ENCODE measurements at places on chromosomes 3 and 15.

DNA sequence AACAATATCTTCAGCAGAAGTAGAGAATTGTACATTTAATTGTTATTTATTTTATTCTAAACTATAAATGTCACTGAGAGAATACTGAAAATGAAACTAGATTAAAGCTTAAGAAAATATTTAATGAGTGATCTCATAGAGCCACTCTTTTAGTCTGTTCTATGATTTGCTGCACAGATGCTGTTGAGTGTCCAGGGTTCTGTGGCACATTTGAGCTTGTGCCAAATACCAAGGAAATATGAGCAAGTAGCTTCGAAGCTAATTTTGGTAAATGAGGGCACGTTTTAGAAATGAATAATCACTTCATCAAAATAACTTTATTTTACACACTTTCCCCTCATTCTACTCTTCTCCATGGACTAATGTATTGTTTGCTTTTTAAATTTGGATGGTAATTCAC lies 53.6 kb upstream of the THRB start:
- DNase-seq: no peak
- peaks cover 2% of the 10 kb centered on the region for H3K27me3 ChIP-seq
- no peak overlapping the region for H3K27ac ChIP-seq
- H3K4me1 ChIP-seq: peaks cover 2% of the 10 kb centered on the region

- H3K36me3 ChIP-seq: peaks cover 30% of the 10 kb centered on the region
- peaks cover 16% of the 10 kb centered on the region for H3K4me1 ChIP-seq
- H3K27ac ChIP-seq: no peak overlapping the region
- no peak for DNase-seq
- H3K4me3 ChIP-seq: no peak overlapping the region
Observed at GRCh38 chr3:25495726-25496253, 67.7 kb downstream of the RARB start.

DNA sequence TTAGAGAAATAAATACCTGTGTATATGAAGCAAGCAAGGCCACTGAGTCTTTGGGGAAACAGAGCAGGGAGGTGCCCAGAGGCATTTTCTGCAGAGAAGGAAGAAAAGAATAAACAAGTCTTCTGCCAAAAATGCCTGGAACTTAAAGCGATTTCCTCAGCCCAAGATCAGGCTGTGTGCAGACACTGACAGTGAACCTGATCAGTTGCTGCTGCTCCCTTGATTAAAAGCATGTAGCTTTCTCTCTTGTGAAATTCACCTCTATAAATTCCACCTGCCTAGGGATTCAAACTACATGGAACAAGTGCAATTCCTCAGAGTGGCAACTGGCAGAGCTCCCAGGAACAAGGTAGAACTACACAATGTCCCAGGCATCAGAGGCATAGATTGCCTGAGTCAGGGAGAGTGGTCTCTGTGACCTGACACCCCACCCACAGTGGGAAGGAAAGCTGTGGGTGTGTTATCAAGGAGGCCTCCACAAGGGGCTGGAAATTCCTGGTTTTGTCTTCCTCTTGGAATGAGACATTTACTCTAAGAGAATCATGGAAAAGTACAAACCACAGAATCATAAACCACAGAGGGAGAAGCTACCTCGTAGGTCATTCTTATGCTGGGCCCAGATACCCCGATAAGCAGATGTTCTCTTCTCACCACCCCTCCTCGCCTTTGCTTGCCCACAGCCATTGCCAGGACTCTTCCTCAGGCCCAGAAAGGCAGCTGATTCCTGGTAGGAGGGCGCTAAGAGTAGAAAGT lies 1.8 kb upstream of the ZBTB38 start:
- peaks cover 4% of the 10 kb centered on the region for H3K36me3 ChIP-seq
- peak overlapping the region; percentile 83 for H3K27ac ChIP-seq
- peaks cover 27% of the 10 kb centered on the region for H3K4me1 ChIP-seq
- DNase-seq: no peak
- H3K4me3 ChIP-seq: no peak overlapping the region

DNA sequence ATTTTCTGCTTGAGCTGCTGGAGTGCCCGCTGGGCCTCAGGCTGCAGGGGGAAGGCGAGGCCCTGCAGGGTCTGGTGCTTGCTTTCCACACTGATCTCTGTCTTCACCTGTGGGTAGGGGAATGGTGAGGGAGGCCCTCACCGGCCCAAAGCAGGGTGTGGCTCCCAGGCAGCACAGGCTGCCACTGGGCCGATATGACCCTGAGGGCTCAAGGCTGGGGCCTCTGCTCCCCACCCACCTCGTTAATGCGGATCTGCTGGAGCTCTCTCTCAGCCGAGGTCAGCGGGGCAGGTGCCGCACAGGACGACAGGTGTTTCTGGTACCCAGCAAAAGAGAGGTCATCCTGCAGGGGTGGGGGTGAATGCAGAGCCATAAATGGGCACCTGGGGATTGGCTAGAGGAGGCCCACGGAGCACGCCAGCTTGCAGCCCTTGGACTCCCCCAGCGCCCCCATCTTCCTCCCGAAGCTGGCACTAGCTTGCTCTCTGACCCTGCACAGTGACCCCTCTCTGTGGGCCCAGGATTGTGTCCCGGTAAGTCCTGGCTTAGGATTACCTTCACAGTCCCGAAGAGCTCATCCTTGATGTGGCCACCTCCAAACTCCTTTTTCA lies 5.5 kb upstream of the TLR9 start:
- DNase-seq: no peak
- peaks cover 2% of the 10 kb centered on the region for H3K36me3 ChIP-seq
- H3K4me1 ChIP-seq: no peaks in the 10 kb centered on the region

GRCh38 chr3:131795390-131796090 lies 239.3 kb downstream of the CPNE4 start:
- peaks cover 3% of the 10 kb centered on the region for H3K27me3 ChIP-seq
- no peak overlapping the region for H3K4me3 ChIP-seq
- H3K27ac ChIP-seq: peak overlapping the region; percentile 14
- H3K36me3 ChIP-seq: no peaks in the 10 kb centered on the region
- DNase-seq: no peak

DNA sequence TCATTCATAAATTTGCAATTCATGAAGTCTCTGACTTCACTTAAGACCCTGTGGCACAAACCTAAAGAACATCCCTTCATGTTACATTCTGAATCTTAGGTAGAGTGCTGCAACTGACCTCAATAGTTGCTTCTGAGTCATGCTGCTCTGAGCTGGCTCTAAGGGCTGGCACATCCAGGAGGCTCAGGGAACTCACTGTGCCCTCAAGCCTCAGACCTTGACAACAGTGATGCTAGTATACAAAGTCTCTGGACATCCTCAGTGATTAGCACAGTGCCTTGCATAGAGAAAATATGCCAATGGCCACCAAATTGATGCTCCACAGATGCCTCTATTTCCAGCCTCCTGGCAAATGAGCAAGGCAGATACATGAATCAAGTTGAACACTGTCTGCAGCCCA lies 740.9 kb upstream of the LMCD1 start:
- no peaks in the 10 kb centered on the region for H3K27me3 ChIP-seq
- no peak for DNase-seq
- H3K4me3 ChIP-seq: no peak overlapping the region
- H3K4me1 ChIP-seq: no peaks in the 10 kb centered on the region
- no peaks in the 10 kb centered on the region for H3K36me3 ChIP-seq
- no peak overlapping the region for H3K27ac ChIP-seq

DNA sequence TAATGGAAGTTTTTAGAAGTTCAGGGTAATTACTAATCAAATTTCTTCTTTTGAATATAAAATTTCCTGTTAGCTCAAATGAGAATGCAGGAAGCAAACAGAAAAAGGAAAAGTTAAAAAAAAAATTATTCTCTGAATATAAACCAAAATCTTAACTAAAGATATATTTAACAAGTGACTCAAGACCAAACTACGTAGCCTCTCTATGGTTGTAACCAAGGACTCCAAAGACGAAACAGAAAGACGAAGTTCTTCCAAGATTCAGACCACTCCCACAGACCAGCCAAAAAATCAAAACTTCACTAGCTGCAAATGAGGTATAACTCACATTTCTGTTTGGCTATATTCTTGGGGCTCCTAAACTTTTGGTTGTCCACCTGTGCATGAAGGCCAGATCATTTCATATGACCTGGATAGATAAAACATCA lies 846.5 kb upstream of the ALCAM start:
- peaks cover 11% of the 10 kb centered on the region for H3K4me1 ChIP-seq
- H3K36me3 ChIP-seq: no peaks in the 10 kb centered on the region
- H3K27ac ChIP-seq: no peak overlapping the region
- DNase-seq: no peak
- H3K27me3 ChIP-seq: peaks cover 3% of the 10 kb centered on the region

GRCh38 chr15:97976766-97977503 lies 16.4 kb downstream of the ARRDC4 start:
- peaks cover 6% of the 10 kb centered on the region for H3K27me3 ChIP-seq
- no peak overlapping the region for H3K4me3 ChIP-seq
- H3K36me3 ChIP-seq: peaks cover 5% of the 10 kb centered on the region
- peaks cover 8% of the 10 kb centered on the region for H3K4me1 ChIP-seq
- no peak for DNase-seq

DNA sequence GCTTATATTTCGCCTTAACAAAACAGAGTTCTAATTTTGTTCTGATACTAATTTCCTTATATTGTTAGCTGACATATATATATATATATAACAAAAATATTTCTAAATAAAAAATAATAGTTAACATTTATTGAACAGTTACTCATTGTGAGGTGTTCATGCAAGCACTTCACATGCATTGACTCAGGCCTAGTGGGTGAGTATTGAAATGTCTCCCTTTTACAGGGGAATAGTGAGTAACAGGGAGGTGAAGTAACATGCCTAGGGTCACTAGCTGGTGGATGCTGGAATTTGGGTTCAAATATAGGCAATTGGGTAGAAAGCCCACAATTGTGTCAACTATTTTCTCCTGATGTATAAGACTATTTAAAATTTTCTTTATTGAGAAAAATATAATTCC lies 102.6 kb upstream of the ZPLD1 start:
- H3K36me3 ChIP-seq: no peaks in the 10 kb centered on the region
- H3K27ac ChIP-seq: no peak overlapping the region
- no peak for DNase-seq
- H3K27me3 ChIP-seq: no peaks in the 10 kb centered on the region

- DNase-seq: no peak
- H3K27me3 ChIP-seq: peaks cover 80% of the 10 kb centered on the region
- no peak overlapping the region for H3K27ac ChIP-seq
- no peak overlapping the region for H3K4me3 ChIP-seq
Observed at GRCh38 chr15:70439304-70439877, 324.0 kb downstream of the UACA start.

GRCh38 chr15:23072633-23073032 lies 33.3 kb upstream of the TUBGCP5 start:
- H3K4me3 ChIP-seq: no peak overlapping the region
- no peaks in the 10 kb centered on the region for H3K4me1 ChIP-seq
- no peaks in the 10 kb centered on the region for H3K36me3 ChIP-seq
- no peak overlapping the region for H3K27ac ChIP-seq

GRCh38 chr3:138450704-138451424 lies 16.4 kb downstream of the ESYT3 start:
- H3K4me3 ChIP-seq: no peak overlapping the region
- DNase-seq: no peak
- no peaks in the 10 kb centered on the region for H3K4me1 ChIP-seq
- H3K36me3 ChIP-seq: no peaks in the 10 kb centered on the region

DNA sequence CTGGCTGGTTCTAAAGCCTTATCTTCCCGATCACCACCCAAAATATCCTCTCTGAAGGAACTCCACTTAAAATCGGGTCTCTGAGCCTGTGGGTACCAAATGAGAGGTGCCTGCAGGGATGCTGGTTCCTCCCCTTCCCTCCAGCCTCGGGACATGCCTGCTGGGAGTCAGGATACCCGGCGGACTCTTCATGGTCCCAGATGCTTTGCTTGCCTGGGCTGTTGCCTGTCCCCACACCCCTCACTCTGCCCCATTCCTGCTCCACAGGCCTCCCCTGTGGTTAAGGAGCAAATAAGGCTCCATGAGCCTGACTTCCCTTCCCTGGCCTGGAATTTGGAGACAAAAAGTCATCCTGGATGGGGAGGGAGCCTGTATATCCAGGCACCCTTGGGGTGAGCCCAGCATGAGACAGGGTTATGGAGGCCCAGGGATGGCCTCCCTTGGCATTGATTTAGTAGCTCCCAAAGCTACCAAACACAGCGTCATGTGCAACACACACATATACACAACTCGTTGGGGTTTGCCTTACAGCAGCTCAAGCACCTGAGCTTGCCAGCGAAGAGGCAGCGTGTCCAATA lies 12.3 kb upstream of the CORO2B start:
- no peak overlapping the region for H3K4me3 ChIP-seq
- H3K27me3 ChIP-seq: peaks cover 23% of the 10 kb centered on the region
- no peaks in the 10 kb centered on the region for H3K36me3 ChIP-seq
- no peak for DNase-seq
- H3K4me1 ChIP-seq: peaks cover 2% of the 10 kb centered on the region

DNA sequence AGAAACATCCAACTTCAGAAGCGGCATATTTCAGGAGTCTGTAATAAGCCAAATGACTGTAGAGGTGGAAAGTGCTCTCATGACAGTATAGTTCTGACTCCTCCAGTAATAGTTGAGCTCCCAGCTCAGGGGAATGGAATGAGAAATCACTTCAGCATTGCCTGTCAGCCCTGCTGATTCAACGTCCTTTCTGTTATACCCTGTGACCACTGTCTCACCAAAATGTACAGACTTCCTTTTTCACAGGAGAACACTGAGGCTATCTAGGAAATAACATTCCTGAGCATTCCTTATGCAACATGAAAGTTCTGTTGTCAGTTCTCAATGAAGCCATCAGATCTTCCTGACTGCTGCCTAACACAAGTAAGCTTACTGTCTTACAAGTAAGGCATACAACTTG lies 284.5 kb upstream of the MME start:
- no peak for DNase-seq
- no peak overlapping the region for H3K27ac ChIP-seq
- peaks cover 4% of the 10 kb centered on the region for H3K4me1 ChIP-seq
- no peak overlapping the region for H3K4me3 ChIP-seq

- no peaks in the 10 kb centered on the region for H3K36me3 ChIP-seq
- H3K27me3 ChIP-seq: no peaks in the 10 kb centered on the region
- no peak overlapping the region for H3K4me3 ChIP-seq
- no peak overlapping the region for H3K27ac ChIP-seq
- no peaks in the 10 kb centered on the region for H3K4me1 ChIP-seq
- no peak for DNase-seq
Observed at GRCh38 chr15:38508647-38509046, 54.7 kb downstream of the FAM98B start.

GRCh38 chr3:53754325-53754724 lies 91.9 kb downstream of the CHDH start:
- H3K27me3 ChIP-seq: peaks cover 3% of the 10 kb centered on the region
- no peak overlapping the region for H3K27ac ChIP-seq

DNA sequence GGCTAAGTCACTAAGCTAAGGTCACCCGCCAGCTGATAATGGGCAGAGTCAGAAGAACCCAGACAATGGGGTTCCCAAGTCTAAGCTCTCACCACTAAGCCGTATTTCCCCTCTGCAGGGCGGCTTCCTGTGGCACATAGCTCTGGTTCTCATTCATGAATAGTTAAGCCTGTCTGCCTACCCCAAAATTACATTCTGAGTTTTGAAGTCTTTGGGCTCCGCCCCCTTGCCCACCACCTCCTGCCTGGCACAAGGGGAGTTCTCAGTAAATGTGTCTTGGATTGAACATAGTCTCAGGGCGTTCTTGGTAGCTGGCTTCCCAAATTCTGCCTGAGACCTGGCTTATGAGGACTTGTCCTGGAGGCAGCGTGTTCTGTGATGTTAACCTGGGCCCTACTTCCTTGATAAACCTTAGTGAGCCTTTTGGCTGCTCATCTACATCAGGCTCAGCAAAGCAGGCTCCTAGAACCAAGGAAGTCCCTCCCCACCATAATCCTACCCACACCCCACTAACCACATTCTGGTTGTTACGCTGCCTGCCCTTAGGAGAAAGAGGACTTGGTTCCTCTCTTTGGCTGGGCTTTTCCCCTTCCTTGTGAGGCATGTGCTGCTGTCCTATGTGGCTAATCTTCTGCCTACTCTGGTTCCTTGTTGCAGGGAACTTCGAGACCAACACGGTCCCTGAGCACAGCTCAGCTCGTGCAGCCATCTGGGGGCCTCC lies 54.9 kb downstream of the STARD5 start:
- H3K4me1 ChIP-seq: peaks cover 3% of the 10 kb centered on the region
- H3K27me3 ChIP-seq: peaks cover 31% of the 10 kb centered on the region
- no peak overlapping the region for H3K27ac ChIP-seq
